ENCODE measurements at places on chromosomes 2 and 18. TPM values are rescaled to one million over a fixed set of nuclear protein-coding genes. Genes with fewer than 3 reads are reported as not detected.

Gene METAP1D
- 16.4 TPM for total RNA-seq

GRCh38 chr2:132701810-132702209 is 31.8 kb upstream of the LYPD1 start:
- no peak for DNase-seq

Gene ITGB1BP1
- total RNA-seq: 158 TPM

GRCh38 chr2:47501374-47502200 is 98.6 kb downstream of the MSH2 start:
- DNase-seq: no peak

Gene CAVIN2
- total RNA-seq: 44.0 TPM

GRCh38 chr2:223369889-223370288 is 232.3 kb downstream of the SCG2 start:
- no peak for DNase-seq

DNA sequence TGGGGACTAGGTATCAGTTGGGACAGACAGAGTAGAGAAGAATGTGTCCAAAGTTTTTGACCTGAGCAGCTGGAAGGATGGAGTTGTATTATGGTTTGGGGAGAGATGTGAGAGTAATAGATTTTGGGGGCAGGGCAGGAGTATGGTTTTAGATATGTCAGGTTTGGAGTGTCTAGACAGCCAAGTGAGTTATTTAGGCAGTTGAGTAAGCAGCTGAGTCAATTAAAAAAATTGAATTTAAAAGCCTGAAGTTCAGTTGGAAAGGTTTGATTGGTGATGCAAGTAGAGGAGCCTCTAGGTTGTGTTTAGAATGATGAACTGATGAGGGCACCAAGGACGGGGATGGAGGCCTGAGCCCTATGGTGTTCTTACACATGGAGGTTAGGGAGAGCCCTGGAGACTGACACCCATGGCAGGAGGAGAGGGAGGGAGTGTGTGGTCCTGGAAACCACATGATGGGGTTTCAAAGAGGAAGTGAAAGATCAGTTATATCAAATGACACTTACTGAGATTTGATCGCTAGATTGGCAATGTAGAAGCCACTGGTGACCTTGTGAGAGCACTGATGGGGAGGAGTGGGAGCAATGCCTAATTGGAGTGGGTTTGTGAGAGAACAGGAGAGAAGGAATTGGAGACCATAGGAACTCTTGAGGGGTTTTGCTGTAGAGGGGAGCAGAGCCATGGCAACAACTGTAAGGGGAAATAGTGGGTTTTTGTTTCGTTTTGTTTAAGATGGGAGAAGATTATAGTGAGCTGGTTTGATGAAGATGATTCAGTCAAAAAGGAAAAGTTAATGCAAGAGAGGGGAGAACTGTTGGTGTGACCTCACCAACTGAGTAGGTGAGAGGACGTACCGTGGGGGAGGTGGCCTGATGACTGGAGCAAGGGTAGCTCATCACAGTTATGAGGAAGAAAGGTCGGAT is 10.3 kb downstream of the ITGA6 start:
- no peak for DNase-seq

Gene GKN2
- not detected for total RNA-seq

DNA sequence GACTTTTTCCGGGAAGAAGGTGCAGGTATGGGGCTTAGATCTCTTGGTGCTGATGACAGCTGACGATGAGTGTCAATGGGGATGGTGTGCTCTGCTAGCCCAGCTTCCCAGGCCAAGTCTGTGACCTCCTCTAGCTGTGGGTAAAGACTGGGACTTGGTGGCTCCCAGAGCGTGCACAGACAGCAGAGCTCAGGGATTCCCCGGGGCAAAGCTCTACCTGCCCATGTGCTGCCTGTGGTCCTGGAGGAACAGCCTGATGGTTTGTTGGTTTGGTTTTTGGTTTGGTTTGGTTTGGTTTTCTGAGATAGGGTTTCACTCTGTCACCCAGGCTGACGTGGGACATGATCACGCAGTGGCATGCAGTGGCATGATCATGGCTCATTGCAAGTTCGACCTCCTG is 19.2 kb downstream of the ATP6V1B1 start:
- DNase-seq: no peak

Gene MEP1B
- total RNA-seq: not detected

DNA sequence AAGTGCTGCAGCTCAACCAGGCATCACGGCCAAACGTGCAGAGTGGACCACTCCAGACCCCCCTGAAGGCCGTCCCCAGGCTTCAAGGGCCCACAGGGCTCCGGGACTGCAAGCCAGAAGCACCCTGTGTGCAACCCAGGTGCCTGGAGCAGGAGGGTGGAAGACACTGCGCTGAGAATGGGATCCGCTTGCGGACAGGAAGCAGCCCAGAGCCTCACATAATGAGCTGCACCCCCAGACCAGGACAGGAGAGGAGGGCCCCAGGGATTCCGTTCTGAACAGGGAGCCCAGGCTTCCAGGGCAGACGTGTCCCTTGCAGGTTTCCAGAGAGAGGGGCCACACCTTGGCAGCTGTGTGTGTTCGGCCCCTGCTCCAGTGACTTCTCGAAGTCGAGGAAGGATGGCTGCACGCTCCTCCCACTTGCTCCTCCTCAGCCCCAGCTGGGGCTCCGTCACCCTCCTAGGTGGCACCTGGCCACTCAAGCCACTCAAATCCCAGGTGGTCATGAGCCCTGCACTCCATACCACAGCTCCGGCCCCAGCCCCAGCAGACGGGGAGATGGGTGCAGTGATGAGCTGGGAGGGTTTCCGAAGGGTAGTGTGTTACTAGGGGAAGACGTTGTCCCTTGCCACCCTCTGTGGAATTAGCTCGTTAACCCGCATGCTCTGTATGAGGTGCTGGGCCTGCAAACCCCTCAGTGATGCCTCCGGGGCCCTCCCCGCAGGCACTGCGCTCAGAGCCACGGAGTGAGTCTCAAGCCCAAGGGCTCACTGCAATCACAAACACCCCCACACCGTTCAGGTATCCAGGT is 79.2 kb downstream of the NDUFA10 start:
- no peak for DNase-seq

Gene CNDP1
- total RNA-seq: not detected

- DNase-seq: no peak
Measured at GRCh38 chr18:74204526-74205152, 56.3 kb downstream of the TIMM21 start.

Gene STPG4
- not detected for total RNA-seq

DNA sequence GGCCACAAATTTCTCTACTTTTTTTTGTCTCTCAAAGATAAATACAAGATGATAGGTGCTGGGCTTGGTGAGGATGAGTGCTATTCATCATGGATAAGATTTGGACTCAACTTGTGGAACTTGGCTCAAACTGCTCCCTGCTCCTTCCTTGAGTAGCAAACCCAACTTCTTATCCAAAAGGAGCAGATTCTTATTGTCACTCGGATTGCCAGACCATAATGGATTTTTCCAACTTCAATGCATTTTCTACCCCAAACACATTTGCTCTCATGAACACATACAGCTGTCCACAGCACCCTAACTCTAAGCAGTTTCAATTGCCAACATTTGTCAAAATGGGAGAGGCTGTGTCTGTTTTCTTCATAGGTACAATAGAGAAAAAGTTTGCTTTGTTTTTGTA is 99.5 kb upstream of the APCDD1 start:
- no peak for DNase-seq

DNA sequence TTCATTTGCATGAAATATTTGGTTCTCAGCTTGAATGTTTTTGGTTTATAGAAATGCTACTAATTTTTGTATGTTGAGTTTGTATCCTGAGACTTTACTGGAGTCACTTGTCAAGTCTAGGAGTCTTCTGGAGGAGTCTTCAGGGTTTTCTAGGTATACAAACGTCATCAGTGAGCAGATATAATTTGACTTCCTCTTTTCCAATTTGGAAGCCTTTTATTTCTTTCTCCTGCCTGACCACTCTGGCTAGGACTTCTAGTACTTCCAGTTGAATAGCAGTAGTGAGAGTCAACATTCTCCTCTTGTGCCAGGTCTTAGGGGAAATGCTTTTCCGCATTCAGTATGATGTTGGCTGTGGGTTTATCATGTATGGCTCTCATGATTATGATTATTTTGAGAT is 55.4 kb upstream of the THUMPD2 start:
- no peak for DNase-seq

Gene UGT1A3
- total RNA-seq: not detected

Gene SLC19A3
- total RNA-seq: 1.6 TPM

DNA sequence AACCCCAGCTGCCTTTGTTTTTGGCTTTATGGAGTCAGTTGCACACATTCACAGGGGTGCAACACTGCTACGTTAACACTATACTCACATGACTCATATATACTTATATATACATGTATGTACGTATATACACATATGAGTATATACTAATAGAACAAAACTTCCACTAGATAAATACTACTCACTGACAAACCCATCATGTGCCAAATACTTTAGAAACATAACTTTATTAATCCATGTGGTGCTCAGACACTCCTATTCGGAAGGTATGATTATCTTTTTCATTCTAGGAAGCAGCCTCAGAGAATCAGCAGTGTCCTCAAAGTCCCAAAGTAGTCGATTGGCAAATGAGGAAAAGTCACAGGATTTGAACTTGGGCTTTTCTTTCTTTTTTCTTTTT is 7.9 kb downstream of the PMAIP1 start:
- DNase-seq: no peak

GRCh38 chr2:152929628-152930027 is 211.2 kb downstream of the ARL6IP6 start:
- no peak for DNase-seq

Gene REG3A
- not detected for total RNA-seq

Gene ATF2
- 33.4 TPM for total RNA-seq

DNA sequence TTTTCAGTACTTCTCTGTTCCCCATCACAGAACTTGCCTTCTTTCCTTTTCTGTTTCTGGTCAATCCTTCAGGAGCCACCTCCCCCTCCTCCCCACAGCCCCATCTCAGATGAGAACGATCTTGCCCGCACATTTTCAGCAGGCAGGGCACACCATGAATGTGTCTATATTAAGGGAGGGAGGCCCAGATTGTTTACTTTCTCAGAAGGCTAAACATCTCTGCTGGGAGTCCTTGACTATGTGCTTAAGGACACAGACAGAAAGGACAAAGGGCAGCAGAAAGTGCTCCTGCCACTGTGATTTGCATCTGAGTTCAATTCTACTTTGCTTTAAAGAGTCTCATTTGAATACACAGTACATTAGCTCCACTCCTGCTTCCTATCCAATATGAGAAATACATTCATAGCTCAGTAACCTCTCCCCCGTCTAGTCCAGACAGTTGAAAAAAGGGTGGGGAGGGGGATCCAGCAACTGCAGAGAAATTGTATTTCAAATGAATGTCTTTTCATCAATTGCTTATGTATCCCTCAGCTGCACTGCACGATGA is 175.0 kb upstream of the PARD3B start:
- DNase-seq: no peak

DNA sequence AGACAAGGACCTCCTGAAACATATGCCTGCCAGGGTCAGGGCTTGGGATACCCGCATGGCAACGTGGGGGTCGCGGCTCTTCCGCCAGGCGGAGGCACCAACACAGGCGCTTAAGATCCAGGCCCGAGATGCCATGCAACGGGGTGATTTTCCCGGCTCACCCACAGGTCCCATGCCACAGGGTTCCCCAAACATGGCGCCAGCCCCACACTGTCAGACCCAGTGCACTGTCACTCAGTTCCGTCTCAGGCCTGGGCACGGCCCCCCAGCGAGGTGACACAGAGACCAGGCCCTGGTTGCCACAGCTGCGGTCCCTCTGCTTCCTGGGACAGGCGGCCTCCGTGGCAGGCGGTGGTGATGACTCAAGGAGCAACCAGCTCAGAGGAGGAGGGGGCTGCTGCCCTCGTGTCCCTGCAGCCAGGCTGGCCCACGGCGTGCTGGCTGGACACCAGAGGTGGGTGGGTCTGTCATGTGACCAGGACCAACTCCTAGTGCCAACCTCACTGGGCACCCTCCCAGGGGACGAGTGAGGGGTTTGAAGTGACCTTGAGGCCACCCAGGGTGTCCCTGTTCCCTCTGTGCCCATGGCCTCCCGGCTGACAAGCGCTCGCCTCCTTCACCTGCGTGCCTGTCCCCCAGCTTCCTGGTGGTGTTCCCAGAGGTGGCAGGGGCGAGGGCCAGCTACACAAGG is 4.9 kb downstream of the PDCD1 start:
- DNase-seq: no peak

Gene ANKRD30B
- total RNA-seq: 0.67 TPM

DNA sequence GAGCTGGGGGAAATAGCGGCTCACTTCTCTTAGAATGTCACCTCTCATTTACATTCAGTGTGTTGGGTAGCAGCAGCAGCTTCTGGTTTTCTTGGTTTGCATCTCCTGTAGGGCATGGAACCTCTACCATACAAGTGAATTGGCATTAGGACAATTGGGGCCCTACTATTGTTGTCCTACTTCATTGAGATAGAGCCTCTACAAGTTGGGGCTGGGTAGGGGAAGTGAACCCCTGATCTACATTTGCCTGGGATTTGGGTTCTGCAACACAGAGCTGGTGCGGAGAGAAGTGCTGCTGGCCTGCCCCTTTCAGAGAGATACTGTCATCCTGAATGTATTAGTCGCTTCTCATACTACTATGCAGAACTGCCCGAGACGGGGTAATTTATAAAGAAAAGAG is 391.6 kb upstream of the HS6ST1 start:
- no peak for DNase-seq

DNA sequence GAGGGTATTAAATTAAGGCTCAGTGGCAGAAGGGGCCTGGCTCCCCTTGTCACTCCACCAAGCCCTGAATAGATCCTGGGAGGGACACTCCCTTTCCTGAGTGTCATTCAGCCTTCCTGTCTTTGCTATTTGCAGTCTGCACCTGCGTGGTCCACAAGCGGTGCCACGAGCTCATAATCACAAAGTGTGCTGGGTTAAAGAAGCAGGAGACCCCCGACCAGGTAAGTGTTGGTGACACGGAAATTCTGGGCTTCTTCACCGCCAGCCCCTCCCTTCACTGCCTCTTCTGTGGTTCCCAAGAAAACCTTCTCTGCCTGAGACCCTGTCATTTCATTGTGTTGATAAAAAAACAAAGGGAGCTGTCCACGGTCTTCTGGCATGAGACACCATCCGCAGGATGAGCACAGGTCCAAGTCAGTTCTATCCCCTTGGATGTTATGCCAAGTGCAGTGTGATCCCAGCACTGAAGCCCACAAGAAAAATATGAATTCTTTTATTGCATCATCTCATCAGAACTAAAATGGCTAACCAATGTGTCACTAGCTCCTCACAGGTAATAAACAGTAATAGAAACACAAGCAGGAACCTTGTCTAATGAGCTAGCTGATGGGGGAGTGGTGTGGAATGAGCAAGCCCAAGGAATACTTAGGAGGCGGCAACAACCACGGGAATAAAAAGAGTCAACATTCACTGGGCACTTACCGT is 316.9 kb upstream of the EPAS1 start:
- DNase-seq: no peak

DNA sequence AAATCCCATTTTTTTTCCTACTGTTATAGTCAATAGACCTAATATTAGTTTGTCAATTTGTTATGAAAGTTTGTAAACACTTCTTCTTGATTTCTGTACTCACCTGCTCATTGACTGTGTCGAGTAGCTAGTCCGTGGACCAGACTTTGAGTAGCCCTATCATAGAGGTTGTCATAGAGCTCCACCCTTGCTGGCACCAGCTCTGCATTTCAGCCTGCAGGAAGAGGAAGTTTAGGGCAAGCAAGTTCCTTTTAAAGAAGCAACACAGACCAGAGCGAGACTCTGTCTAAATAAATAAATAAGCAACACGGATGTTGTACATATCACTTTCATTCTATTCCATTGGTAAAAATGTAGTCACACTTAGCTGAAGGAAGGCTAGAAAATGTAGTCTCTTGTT is 74.0 kb downstream of the MCFD2 start:
- DNase-seq: no peak

Gene GTF2A1L
- not detected for total RNA-seq

All from MG63 (cell line).